ENCODE measurements at places on chromosomes 13 and 19. TPM values are rescaled to one million over a fixed set of nuclear protein-coding genes. Genes with fewer than 3 reads are reported as not detected.

The SAMD4B gene
- 98.5 TPM for total RNA-seq

The CLDND2 gene
- 1.8 TPM for total RNA-seq

The TMED1 gene
- 38.7 TPM for total RNA-seq

The KLK14 gene
- total RNA-seq, result not detected

The ZNF793 gene
- 6.3 TPM for total RNA-seq

The ZNF667 gene
- total RNA-seq, result 3.9 TPM

The TTYH1 gene
- 1.6 TPM for total RNA-seq

The C19orf38 gene
- total RNA-seq, result 1.9 TPM

- DNase-seq, result no peak
- H3K4me3 ChIP-seq, result no peak overlapping the region
- no peaks in the 10 kb centered on the region for H3K4me1 ChIP-seq
- no peaks in the 10 kb centered on the region for H3K27me3 ChIP-seq
- no peaks in the 10 kb centered on the region for H3K36me3 ChIP-seq
- no peak overlapping the region for H3K27ac ChIP-seq
Measured at GRCh38 chr13:27728271-27728670, 64.0 kb upstream of the GSX1 start.

- no peak overlapping the region for H3K27ac ChIP-seq
- DNase-seq, result no peak
- no peak overlapping the region for H3K4me3 ChIP-seq
Measured at GRCh38 chr13:32126756-32127155, 95.2 kb downstream of the FRY start.

DNA sequence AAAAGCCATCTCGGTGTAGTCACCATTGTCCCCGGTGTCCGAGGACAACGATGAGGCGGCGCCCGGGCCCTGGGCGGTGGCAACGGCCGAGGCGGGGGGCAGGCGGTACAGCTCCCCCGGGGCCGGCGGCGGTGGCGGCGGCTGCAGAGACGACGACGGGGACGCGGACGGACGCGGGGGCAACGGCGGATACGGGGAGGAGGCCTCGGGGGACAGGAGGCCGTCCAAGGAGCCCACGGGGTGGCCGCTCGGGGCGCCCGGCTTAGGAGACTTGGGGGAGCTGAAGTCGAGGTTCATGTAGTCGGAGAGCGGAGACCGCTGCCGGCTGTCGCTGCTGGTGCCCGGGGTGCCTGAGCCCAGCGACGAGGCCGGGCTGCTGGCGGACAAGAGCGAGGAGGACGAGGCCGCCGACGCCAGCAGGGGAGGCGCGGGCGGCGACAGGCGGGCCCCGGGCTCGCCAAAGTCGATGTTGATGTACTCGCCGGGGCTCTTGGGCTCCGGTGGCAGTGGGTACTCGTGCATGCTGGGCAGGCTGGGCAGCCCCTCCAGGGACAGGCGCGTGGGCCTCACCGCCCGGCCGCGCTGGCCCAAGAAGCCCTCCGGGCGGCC, 3.5 kb downstream of the IRS2 start:
- no peaks in the 10 kb centered on the region for H3K27me3 ChIP-seq
- peak overlapping the region; percentile 47 for H3K27ac ChIP-seq
- no peak overlapping the region for H3K4me3 ChIP-seq
- peaks cover 41% of the 10 kb centered on the region for H3K4me1 ChIP-seq

- H3K27me3 ChIP-seq, result no peaks in the 10 kb centered on the region
- no peak overlapping the region for H3K27ac ChIP-seq
- no peak overlapping the region for H3K4me3 ChIP-seq
Measured at GRCh38 chr13:99294958-99295357, 12.2 kb downstream of the GPR183 start.

DNA sequence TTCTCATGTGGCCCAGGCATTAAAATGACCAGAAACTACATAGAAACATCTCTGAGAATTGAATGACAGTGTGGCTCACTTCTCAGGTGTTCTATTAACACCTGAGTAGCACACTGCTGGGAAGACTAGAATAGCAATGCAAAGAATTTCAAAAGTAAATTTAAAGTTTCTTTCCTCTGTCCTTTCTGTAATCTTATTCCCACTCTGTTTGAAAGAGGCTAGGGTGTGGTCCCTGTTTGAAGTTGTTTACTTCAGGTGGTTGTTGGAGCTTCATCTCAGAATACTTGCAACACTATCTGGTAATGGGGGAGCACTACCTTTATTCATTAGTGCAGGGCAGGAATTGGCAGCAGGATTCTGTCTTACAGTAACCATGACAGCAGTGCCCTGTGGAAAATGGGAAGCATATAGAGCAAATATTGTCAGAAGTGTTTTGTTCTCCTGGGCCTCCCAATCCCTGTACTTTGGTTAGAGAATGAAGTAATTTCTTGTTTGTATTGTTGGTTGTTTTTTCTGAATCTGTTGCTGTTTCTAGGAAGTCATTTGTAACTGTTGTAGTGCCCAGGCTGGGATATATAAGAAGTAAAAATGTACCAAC, 1210.2 kb upstream of the ATXN8OS start:
- H3K36me3 ChIP-seq, result no peaks in the 10 kb centered on the region
- H3K27me3 ChIP-seq, result no peaks in the 10 kb centered on the region
- no peak overlapping the region for H3K4me3 ChIP-seq
- H3K27ac ChIP-seq, result no peak overlapping the region
- H3K4me1 ChIP-seq, result no peaks in the 10 kb centered on the region
- DNase-seq, result no peak

DNA sequence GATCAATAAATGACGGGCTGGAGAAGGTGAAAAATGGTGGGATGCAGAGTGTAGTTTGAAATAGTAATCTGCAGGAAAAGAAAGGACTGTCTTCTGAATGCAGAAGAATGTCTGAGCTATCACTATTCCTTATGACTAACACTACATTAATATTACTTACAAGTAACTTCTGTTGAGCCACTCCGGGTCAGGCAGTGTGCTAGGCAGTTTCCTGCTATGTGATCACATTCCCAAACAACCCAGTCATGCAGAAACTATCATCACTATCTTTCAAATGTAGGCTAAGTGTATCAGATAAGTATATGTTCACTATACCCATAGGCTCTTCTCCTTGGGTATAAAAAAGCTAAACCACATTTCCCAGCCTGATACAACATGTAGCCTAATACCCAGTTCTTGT, 6.6 kb downstream of the ZNF599 start:
- H3K27me3 ChIP-seq, result no peaks in the 10 kb centered on the region
- no peaks in the 10 kb centered on the region for H3K4me1 ChIP-seq
- H3K4me3 ChIP-seq, result no peak overlapping the region
- no peak for DNase-seq
- no peaks in the 10 kb centered on the region for H3K36me3 ChIP-seq
- no peak overlapping the region for H3K27ac ChIP-seq

DNA sequence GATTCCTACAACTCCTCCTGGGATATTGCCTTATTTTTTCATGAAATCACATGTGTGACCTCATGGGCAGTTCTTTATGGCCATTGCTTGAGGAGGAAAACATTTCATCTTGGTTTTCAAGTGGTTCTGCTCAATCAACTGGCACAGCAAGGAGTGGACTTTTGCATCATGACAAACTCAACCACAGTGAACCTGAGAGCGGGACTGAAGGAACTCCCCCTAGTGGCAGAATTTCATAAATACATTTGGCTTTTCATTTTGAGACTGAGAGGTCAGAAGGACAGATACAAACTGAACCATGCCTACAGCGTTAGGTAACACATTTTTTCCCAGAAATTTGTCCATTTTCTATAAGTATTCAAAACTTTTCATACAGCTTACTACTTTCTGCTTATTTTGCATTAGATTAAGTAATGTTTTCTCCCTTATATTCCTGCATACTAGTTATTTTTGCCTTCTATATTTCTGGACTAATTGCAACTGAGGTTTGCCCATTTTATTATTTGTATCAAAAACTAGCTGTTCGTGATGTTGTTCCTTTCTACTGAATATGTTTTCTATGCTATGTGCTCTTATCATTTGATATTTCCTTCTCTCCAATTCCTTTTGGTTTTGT, 13.4 kb upstream of the SIGLEC12 start:
- no peak overlapping the region for H3K4me3 ChIP-seq
- H3K36me3 ChIP-seq, result no peaks in the 10 kb centered on the region
- no peak overlapping the region for H3K27ac ChIP-seq
- H3K4me1 ChIP-seq, result no peaks in the 10 kb centered on the region
- DNase-seq, result no peak

DNA sequence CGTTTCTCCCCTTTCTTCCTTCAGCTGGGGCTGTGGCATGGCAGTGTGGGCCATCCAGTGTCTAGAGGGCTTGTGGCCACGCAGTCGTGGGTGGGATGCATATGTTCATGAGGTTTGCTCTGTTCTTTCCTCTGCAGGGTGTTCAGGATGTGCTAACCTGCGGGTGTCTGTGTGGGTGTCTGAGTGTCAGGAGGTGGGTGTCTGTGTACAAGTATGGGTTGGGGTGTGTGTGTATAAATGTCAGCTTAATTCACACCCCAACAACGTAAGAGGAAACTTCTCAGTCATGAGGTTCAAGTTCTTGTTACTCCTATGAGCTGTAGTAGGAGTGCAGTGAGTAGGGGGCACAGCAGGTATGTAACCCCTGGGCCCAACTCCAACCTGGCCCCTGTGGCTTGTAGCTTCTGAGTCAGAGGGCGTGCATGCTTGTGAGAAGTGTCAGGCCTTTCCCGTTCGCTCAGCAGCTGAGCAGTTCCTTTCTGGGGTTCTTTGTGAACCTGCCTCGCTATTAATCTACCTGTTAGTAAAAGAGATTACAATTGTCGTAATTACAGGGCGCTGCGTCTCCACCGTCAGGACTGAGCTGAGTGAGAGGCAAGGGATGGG, 49.1 kb downstream of the NFIX start:
- no peaks in the 10 kb centered on the region for H3K36me3 ChIP-seq
- no peak overlapping the region for H3K27ac ChIP-seq
- no peaks in the 10 kb centered on the region for H3K27me3 ChIP-seq
- H3K4me1 ChIP-seq, result no peaks in the 10 kb centered on the region
- H3K4me3 ChIP-seq, result no peak overlapping the region

DNA sequence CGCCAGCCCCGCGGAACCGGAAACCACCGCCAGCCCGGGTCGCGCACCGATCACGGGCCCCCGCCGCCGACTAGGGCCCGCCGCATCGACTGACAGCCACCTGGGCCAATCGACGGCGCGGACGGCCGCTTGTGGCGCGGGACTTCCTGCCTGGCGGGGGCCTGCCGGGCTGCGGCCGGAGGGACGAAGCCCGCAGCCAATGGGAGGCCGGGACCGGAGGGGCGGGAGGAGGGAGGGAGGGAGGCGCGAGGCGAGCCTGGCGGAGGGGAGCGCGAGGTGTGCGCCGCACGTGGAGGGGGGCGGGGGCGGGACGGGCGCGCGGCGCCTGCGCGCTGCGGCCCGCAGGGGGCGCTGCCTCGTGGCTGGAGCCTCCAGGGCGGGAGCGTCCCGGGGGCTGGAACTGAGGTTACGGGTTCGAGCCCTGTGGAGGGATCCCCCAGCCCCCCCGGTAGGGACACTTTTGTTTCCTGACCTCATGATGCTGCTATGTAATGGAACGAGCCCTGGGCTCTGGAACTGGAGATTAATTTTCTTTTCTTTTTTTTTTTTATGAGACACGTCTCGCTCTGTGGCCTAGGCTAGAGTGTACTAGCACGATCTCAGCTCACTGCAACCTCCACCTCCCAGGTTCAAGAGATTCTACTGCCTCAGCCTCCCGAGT, at the start of gene MLLT1:
Gene MLLT1, minus strand, starts transcription at position 45 of the 661 bp plus-strand sequence. CDS start 191 bp downstream, outside the sequence.
- H3K27ac ChIP-seq, result peak within 1 kb of the TSS; percentile 79
- H3K4me1 ChIP-seq, result peaks cover 40% of the 10 kb centered on the region
- H3K4me3 ChIP-seq, result peak within 1 kb of the TSS; percentile 60
- no peaks in the 10 kb centered on the region for H3K36me3 ChIP-seq

- H3K27ac ChIP-seq, result no peak overlapping the region
- H3K36me3 ChIP-seq, result no peaks in the 10 kb centered on the region
- no peak overlapping the region for H3K4me3 ChIP-seq
- no peaks in the 10 kb centered on the region for H3K27me3 ChIP-seq
Measured at GRCh38 chr13:77356155-77356554, 29.3 kb upstream of the MYCBP2 start.

- H3K4me1 ChIP-seq, result peaks cover 4% of the 10 kb centered on the region
- DNase-seq, result no peak
- H3K36me3 ChIP-seq, result peaks cover 11% of the 10 kb centered on the region
Measured at GRCh38 chr13:80339563-80339911, 1.4 kb downstream of the SPRY2 start.

DNA sequence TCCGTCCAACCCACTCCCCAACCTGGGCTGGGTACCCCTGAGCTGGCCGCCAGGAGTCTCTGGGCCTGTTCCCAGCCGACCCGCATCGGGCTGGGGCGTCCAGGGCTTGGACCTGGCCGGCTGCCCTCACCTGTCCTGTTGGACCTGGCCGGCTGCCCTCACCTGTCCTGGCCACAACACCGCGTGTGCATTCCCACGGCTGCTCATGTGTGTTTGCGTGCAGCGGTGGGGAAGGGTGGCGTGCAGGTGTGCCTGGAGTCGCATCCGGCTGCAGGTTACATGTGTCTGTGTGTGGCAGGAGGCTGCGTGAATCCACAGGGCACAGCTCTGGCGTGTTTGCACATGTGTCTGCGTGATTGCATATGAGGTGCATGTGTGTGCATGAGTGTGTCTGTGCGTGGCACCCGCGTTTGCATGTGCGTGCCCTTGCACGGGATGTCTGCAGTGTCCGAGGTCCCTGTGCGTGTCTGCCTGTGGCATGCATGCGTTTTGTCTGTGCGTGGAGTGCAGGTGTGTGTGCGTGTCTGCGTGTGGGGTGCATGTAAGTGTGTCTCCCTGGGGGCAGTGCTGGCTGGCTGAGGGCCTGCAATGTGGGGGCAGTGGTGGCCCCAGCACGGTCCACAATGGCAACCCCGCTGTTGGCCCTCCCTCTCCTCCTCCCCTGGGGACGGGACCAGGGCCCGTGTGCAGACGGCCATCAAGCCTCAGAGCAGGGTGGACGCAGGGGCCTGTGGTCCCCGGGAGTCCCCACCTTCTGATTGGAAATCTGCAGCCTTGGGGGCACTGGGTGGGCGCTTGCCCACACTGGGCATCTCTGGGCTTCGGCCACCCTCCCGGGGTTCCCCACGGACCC, 3.4 kb downstream of the EFNA2 start:
- H3K27ac ChIP-seq, result no peak overlapping the region
- H3K4me1 ChIP-seq, result no peaks in the 10 kb centered on the region
- no peak for DNase-seq
- H3K36me3 ChIP-seq, result no peaks in the 10 kb centered on the region
- H3K4me3 ChIP-seq, result no peak overlapping the region

DNA sequence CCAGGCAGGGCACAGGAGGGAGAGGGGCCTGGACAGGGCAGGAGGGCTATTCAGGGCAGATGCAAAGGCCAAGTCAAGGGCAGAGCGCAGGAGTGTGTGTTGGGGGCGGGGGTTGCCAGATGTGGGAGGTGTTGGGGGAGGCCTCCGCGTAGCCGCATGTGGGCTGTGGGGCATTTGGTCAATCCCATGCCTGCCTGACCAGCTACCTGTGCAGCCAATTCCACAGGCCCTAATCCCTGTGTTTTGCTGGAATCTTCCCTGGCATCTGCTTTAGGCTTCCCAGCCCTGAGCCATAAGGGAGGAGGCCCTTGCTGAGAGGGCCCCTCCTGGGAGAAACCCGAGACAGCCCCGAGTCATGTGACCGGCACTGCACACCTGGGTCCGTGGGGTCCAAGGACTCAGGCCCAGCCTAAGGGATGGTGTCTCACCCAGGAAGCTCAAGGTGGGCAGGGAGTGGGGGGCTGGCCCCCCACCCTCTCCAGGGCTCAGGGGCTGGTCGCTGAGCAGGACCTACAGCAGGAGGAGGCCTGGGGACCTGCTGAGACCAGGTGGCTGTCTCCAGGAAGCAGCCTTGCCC, 20.3 kb downstream of the RFX1 start:
- H3K4me3 ChIP-seq, result no peak overlapping the region
- DNase-seq, result no peak
- H3K27ac ChIP-seq, result peak overlapping the region; percentile 86
- no peaks in the 10 kb centered on the region for H3K36me3 ChIP-seq
- no peaks in the 10 kb centered on the region for H3K27me3 ChIP-seq

GRCh38 chr19:31066385-31066784, 282.9 kb downstream of the TSHZ3 start:
- H3K4me1 ChIP-seq, result no peaks in the 10 kb centered on the region
- no peak overlapping the region for H3K4me3 ChIP-seq
- no peak overlapping the region for H3K27ac ChIP-seq
- H3K36me3 ChIP-seq, result no peaks in the 10 kb centered on the region
- H3K27me3 ChIP-seq, result peaks cover 6% of the 10 kb centered on the region
- DNase-seq, result no peak
